ENCODE measurements at places on chromosomes 16 and 17.

GRCh38 chr16:3609895-3610697, 1.3 kb downstream of the SLX4 start:
- DNase-seq, result no peak

GRCh38 chr17:58520843-58521430, 6.5 kb upstream of the MTMR4 start:
- DNase-seq, result no peak

DNA sequence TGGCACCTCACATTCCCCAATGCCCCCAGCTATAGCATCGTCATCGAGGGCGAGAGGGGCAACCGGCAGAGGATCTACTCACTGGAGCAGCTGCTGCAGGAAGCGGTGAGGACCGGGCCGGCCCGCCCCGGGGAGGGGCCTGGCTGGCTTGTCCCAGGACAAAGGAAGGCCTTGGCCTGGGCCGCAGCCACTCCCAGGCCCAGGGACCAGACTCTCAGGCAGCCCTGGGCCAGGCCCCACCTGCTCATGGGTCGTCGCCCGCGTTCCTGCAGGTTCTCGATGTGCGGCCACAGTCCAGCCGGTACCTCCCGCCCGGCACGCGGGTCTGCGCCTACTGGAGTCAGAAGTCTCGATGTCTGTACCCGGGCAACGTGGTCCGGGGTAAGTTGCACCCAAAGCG, 53.4 kb downstream of the ACTG1 start:
- DNase-seq, result no peak

DNA sequence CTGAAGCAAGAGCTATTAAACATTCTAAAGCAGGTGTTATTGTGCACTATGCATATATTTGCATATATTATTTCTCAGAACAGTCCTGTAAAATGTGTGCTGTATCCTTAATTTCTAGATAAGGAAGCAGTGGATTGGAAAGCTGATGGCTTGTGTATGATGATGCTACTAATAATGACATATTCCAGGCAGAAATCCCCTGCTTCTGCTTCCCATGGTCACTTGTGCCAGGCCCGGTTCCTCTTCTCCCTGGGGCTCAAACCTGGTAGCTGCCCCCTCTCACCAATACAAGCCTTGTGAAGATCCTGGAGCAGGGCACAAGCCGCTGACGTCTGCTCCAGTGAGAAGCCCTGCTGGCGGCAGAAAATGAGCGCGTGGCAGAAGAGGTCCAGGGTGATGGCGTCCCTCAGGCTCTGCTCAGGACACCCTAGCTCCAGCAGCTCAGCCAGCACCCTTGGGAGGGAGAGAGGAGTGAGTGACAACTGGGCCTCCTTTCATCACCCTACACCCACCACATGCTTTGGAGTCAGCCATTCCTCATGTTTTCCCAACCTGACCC, 1.8 kb downstream of the CFAP119 start:
- no peak for DNase-seq

- DNase-seq, result no peak
Observed at GRCh38 chr16:70473446-70474319, 19.3 kb downstream of the FCSK start.

Measured in stimulated activated CD8-positive, alpha-beta memory T cell treated with anti-CD3 and anti-CD28 coated beads, Interleukin-7, amount 100 ng/mL, for 1 hour (primary cell).